ENCODE measurements at places on chromosomes 12 and 14.

DNA sequence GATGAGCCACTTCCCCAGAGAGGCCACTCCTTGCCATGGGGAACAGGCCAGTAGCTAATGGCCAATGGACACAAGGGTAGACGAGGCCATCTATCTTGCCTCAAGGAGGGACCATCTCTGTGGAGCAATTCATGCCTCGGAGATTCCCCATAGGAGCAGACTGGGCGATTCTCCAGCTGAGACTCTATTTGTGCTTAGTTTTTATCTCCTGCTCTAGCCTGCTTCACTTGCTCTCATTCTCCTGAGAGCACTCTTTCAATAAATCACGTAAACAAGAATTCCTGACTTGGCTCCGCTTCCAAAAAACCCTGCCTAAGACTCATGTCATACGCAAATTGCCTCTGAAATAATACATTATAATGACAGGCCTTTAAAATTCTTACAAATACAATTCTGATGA is 396.4 kb upstream of the USP15 start:
- DNase-seq = no peak

DNA sequence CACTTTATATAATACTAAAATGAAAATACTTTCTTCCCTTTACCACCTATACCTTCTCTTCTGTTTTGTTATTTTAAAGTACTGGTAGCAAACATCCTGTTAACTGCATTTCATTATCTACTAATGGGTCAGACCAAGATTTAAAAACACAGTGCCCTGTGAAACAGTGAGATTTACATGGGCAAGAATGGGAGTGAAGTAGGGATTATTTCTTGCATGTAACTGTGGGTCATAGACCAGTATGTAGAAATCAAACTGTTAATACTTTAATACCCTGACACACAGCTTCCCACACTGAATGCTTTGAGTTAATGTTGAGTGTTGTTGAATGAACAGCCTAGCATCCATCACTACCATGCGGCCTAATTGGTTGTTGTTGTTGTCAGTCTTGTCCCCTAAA is 61.6 kb downstream of the PLEKHA5 start:
- DNase-seq = no peak

DNA sequence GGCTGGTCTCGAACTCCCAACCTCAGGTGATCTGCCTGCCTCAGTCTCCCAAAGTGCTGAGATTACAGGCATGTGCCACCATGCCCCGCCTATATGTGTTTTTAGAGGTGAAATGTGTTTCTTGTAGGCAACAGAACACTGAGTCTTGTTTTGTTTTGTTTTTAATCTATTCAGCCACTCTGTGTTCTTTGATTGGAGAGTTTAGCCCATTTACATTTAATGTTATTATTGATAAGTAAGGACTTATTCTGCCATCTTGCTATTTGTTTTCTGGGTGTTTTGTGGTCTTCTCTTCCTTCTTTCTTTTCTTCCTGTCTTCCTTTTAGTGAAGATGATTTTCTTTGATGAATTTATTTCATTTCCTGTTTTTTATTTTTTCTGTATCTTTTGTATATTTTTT is 29.6 kb downstream of the IFNG start:
- no peak for DNase-seq

- peak; percentile 70 for DNase-seq
Measured at GRCh38 chr14:68780358-68781160, 12.3 kb downstream of the ZFP36L1 start.

- DNase-seq = no peak
Measured at GRCh38 chr12:11397366-11397765, 2.0 kb upstream of the PRB2 start.

DNA sequence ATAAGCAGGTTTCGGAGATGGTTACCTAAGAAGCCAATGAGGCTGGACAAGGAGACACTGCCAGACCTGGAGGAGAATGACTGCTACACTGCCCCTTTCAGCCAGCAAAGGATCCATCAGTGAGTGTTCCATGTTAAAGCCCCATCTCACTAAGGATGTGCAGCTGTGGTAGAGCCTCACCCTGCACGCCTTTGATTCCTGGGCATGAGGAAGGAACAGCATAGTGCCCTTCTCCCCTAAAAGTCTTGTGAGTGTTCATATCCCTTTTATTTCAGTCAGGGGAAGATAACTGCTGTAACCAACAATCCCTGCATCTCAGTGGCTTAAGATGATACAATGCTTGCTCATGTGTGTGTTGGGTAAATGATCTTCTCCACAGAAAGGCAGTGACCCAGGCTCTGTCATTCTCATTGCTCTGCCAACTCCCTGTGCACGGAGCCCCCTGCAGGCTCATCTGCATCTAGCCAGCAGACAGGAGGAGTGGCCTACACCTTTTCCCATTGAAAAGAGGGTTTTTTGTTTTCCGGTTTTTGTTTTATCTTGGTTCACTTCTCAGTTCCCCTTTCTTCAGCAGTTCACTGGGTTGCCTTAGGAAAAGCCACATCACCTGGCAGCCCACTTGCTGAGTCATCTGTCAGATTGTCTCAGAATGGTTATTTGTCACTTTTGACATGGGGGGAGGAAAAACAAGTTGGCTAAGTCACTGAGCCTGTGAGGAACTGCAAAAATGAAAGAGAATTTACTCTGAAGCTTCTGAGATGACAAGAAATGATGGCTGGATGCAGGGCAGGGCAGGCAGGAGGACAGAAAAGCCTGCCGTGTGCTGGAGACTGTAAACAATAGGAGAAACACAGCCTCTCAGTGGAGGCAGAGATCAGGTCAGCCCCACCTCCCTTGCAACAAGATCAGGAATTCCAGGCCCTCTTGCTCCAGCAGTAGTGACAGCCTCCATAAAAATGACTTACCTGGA is 193.3 kb downstream of the ANO4 start:
- peak; percentile 28 for DNase-seq

DNA sequence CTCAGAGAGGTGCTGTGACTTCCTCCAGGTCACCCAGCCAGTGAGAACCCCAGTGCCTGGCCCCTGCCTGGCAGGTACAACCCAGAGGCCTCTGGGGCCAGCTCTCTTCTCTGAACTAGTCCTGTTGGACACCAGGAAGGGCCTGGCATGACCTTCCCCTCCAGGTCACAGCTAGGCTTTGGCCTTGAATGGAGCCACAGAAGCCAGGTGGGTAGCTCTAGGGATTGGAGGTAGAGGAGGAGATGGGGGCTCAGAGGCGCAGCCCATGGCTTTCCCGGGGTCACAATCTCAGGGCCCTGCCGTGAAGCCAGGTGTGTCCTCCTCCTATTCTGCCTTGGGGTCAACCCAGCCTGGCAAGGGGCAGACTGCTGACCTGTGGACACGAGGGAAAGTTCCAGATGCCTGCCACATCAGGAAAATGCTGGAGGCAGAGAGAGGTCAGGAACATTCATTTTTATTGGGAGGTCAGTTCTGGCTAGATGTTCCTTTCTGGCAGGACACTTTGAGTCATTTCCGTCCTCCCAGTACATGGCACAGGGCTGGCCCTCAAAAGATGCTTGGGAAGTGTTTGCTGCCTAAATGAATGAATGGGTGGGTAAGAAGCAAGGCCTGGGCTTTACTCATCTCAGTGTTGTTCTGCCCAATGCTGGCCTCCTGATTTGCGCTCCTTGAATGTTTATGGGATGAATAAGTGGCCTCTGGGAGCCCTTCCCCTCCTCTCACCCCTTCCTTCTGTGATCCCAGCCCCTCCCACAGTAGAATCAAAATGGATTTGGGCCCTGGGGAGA is 25.4 kb downstream of the FAM222A start:
- DNase-seq = no peak

- no peak for DNase-seq
Measured at GRCh38 chr14:95485222-95485819, 31.1 kb downstream of the SYNE3 start.

- DNase-seq = no peak
Measured at GRCh38 chr12:8603856-8604255, 8.8 kb downstream of the AICDA start.

GRCh38 chr14:90780519-90780918 is 35.7 kb downstream of the TTC7B start:
- no peak for DNase-seq

DNA sequence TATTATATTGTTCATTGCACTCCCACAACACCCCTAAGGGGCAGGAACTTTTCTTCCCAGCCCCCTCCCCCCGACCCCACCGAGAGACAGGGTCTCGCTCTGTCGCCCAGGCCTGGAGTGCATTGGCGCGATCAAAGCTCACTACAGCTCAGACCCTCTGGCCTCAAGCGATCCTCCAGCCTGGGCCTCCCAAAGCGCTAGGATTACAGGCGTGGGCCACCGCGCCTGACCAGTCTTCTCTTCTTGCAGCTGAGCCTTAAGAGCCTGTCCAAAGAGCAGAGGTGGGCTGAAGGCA is 310 bp upstream of the UNG start:
- no peak for DNase-seq

- DNase-seq = peak; percentile 88
Measured at GRCh38 chr12:42119085-42119633, 25.5 kb downstream of the GXYLT1 start.

DNA sequence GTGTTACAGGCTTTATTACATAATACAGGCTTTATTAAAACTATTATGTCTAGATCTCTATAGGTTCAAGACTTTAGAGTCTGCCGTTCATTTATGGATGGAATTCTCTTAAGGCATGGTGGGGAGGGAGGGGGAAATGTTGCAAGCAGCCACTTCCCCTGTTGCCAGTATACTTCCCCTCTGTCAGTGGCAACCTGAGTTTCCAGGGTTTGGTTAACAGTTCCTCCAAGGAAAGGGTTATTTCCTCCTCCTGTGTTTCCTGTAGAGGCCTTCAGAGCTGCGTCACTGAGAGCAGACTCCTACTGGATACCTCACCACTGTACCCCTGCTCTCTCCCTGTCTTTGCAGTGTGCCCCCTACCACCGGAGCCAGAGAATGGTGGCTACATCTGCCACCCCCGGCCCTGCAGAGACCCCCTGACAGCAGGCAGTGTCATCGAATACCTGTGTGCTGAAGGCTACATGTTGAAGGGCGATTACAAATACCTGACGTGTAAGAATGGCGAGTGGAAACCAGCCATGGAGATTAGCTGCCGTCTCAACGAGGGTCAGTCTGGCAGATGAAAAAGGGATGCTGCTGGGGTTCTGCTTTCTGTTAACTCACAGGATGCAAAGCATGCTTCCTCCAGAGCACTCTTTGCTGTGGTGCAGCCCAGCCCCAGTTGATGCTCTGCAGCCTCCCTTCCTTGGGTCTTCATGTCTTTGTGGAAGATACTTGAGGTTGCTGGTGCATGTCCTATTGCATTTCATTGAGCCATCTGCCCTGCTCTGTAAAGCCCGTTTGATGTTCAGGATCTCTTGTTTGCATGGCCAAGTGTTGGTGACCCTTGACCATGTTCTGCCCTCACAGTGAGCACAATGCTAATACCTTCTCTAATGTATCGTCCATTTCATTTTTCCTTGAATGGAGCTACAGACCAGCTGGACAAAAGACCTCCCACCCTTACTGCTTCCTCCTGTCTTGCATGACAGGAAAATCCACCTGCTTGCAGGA is 63.6 kb upstream of the SRSF5 start:
- no peak for DNase-seq

- DNase-seq = no peak
Measured at GRCh38 chr12:131684015-131684725, 26.7 kb upstream of the SFSWAP start.

DNA sequence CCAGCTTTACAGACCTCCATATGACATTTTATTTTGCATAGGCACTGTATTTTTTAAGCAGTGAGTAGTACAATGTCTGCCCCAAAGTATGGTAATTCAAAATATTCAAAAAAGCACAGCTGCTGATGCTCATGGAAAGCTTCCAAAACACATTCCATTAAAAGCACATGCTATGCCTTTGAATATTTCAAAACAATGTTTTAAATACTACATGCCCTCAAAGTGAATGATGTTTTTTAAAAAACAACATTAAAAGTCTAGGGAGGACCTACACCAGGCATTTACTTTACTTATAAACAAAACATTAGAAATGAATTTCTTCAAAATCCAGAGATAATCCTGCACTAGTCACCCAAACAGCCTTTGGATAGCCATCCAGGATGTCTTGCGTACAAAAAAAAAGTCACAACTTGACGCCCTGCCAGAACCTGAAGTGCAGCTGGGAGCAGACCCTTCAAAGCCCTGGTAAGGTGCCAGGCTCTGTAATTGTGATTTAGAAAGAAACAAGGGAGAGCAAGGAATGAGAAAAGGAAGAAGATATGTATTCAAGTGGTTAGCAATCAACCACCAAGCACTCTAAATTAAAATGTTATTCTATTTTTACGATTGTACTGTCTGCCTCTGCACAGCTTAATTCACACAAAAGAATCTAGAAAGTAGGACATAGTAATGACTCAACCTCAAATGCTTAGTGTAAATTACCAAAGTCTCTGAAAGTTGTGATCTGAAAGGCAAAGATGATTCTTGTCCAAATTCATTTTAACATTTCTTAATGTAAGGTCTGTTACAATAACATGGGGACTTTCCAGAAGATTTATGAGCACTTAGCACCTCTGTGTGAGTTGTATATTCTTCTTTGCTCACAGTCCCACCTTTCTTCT is 31.9 kb downstream of the CEP83 start:
- peak; percentile 94 for DNase-seq

- no peak for DNase-seq
Measured at GRCh38 chr12:49560695-49561094, 7.2 kb downstream of the MCRS1 start.

GRCh38 chr14:105118646-105119407 is 49.7 kb downstream of the JAG2 start:
- no peak for DNase-seq

GRCh38 chr14:68408680-68409079 is 384.2 kb downstream of the ZFP36L1 start:
- no peak for DNase-seq

- no peak for DNase-seq
Measured at GRCh38 chr12:25590011-25590721, 37.1 kb upstream of the LMNTD1 start.

DNA sequence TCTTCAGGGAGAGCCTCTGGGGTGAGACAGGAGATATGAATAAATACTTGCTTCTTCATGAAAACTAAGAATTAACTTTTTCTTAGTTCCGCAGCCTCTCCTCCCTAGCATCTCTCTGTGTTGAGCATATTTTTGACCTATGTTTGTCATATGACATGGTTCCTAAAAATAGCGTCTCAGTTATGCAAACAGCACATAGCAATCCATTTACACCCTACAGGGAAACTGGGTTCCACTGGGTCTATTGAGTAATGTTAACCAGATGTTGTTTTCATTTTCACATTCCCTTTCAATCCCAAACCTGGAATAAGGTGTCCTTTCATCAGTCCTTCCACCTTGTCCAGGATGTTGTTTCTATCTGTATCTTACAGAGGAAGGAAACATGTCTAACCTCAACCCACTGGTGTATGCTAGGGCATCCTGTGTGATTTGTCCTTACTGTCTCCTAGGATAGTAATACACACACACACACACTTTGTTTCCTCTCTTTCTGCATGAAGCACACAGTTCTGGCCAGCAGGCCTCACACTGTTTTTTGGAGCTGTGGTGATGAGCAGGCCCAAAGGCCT is 1543.5 kb downstream of the AACS start:
- DNase-seq = no peak

DNA sequence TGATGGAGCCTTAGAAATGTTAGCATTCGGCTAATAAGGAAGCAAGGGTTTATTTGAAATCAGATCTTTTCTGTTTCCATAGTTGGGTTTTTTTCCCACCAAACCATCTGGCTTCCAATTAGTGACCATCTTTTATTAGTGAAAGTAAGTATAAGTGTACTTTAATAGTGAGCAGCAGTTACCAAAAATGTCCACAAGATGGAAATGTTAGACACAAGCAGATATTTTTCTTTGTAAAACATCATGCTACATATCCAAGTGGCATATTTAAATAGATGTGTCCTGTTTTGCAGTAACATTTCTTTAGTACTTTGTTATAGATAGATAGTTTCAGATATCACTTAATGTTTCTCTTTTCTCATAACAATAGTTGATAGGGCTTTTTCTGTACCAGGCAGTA is 28.8 kb downstream of the YEATS4 start:
- DNase-seq = peak; percentile 69

- no peak for DNase-seq
Measured at GRCh38 chr14:49464885-49465284, 121.3 kb downstream of the RPS29 start.
